Nasal cavity respiratory epithelium epithelial cell of viscerocranial mucosa (primary cell): ENCODE measurements at places on chromosomes 13 and 19. TPM values are rescaled to one million over a fixed set of nuclear protein-coding genes. Genes with fewer than 3 reads are reported as not detected.

Gene RYR1
- total RNA-seq: 6.8 and 8.0 TPM in 2 replicates

Gene CALR3
- under 0.01 and 0.07 TPM in 2 replicates for total RNA-seq

Gene DAND5
- 0.07 TPM in 1 of 2 replicates, not detected in the other for total RNA-seq

Gene ZSWIM4
- 4.1 and 21.9 TPM in 2 replicates for total RNA-seq

Gene FFAR2
- total RNA-seq: not detected in 2 replicates

Gene SKA3
- total RNA-seq: 1.7 and 2.7 TPM in 2 replicates

Gene PCDH8
- total RNA-seq: not detected in 2 replicates

Gene SIGLEC5
- total RNA-seq: not detected in 2 replicates

Gene PRX
- total RNA-seq: 1.4 and 2.6 TPM in 2 replicates

Gene WASF3
- 5.1 and 8.0 TPM in 2 replicates for total RNA-seq

Gene BST2
- 1.7 and 34.3 TPM in 2 replicates for total RNA-seq

Gene CAPN12
- 2.3 and 3.1 TPM in 2 replicates for total RNA-seq

Gene SLC5A5
- under 0.01 and 0.28 TPM in 2 replicates for total RNA-seq

Gene N4BP2L2
- total RNA-seq: 76.9 and 154 TPM in 2 replicates

Gene CBY2
- total RNA-seq: under 0.01 and 0.07 TPM in 2 replicates

Gene KCNRG
- total RNA-seq: 2.4 and 4.8 TPM in 2 replicates

Gene RASGRP4
- not detected in 2 replicates for total RNA-seq
